CD8-positive, alpha-beta memory T cell (primary cell): ENCODE measurements at places on chromosomes 12 and 14. TPM values are rescaled to one million over a fixed set of nuclear protein-coding genes. Genes with fewer than 3 reads are reported as not detected.

- peak overlapping the region; percentile 28 for H3K27ac ChIP-seq
- no peak for DNase-seq
- H3K4me3 ChIP-seq, result peak overlapping the region; percentile 44
- H3K27me3 ChIP-seq, result no peaks in the 10 kb centered on the region
Observed at GRCh38 chr14:99252940-99253868, 18.8 kb downstream of the BCL11B start.

MAP3K9 gene
- total RNA-seq, result 4.7 TPM

- no peak for DNase-seq
- peak overlapping the region; percentile 49 for H3K27ac ChIP-seq
- no peaks in the 10 kb centered on the region for H3K27me3 ChIP-seq
- peak overlapping the region; percentile 31 for H3K4me3 ChIP-seq
Observed at GRCh38 chr14:101595887-101596721, 34.8 kb downstream of the DIO3 start.

ANO4 gene
- not detected for total RNA-seq

NABP2 gene
- total RNA-seq, result 104 TPM

- DNase-seq, result no peak
- H3K27ac ChIP-seq, result no peak overlapping the region
- no peaks in the 10 kb centered on the region for H3K36me3 ChIP-seq
- no peaks in the 10 kb centered on the region for H3K27me3 ChIP-seq
Observed at GRCh38 chr14:58705066-58705465, 67.3 kb downstream of the DACT1 start.

DNA sequence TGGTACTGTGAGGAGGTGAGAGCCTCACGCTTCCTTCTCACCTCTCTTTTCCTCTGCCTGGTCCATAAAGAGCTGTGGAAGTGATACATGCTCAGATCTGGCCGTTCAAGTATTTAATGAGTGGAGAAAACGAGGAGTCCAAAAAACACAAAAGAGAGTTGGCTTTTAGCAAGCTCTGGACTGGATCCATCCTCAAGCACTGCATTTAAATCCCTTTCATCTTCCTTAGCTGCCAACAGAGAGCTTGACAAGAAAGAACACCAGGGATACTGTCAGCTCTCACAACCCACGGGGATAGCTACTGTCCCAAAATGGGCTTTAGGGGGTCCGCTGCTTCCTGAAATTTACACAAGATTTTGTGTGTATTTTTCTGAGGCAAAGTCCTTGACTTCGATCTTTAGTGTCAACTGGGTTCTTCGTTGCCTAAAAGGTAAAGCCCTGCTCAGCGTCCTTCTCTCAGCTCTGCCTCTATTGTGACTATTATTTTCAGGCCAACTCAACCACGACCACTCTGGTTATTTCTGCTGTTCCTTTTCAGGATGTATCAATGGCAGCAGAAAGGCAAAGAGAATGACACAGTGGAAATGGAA is 120.9 kb downstream of the TMTC1 start:
- no peak overlapping the region for H3K4me3 ChIP-seq
- no peak overlapping the region for H3K27ac ChIP-seq
- H3K36me3 ChIP-seq, result no peaks in the 10 kb centered on the region
- no peaks in the 10 kb centered on the region for H3K27me3 ChIP-seq
- no peak for DNase-seq

DNA sequence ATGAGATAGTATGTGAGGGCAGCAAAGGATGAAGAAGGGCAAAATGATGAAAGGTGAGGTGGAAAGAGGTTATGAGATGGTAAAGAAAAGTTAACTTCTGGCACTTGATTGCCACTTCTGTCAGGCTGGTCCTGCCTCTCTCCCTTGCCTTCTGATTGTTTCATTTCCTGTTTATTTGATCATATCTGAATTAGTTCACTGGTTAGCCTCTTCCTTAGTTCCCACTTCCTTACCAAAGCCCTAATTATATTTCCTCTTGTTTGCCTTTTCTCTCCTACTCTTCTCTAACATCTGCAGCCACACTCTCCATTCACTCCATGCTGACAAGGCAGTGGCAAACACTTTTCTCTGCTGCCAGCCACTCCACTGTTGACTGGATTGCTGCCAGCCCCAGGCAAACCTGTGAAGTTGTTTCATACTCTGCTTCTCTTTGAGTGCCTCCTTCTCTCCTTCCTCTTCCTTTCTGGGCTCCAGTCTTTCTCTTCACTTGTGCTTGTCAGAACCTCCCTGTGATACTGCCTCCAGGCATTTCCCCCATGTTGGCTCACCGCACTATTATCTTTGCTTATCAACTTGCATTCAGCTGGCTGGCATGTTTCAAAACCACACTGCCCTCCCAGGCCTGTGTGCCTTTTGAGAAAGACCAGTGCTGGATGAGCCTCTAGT is 8.1 kb downstream of the PNP start:
- H3K4me1 ChIP-seq, result peaks cover 75% of the 10 kb centered on the region
- H3K27me3 ChIP-seq, result no peaks in the 10 kb centered on the region
- H3K36me3 ChIP-seq, result peaks cover 41% of the 10 kb centered on the region
- H3K27ac ChIP-seq, result peak overlapping the region; percentile 34

GRCh38 chr14:93971635-93972027 is 4.7 kb downstream of the ASB2 start:
- no peak for DNase-seq
- no peaks in the 10 kb centered on the region for H3K27me3 ChIP-seq
- H3K4me1 ChIP-seq, result peaks cover 26% of the 10 kb centered on the region
- peak overlapping the region; percentile 75 for H3K4me3 ChIP-seq
- no peaks in the 10 kb centered on the region for H3K36me3 ChIP-seq

- no peaks in the 10 kb centered on the region for H3K36me3 ChIP-seq
- H3K27me3 ChIP-seq, result no peaks in the 10 kb centered on the region
- no peak overlapping the region for H3K27ac ChIP-seq
Observed at GRCh38 chr14:80150301-80150700, 61.0 kb downstream of the DIO2 start.

RNASE7 gene
- not detected for total RNA-seq

KCNH5 gene
- not detected for total RNA-seq

- H3K4me1 ChIP-seq, result no peaks in the 10 kb centered on the region
- H3K36me3 ChIP-seq, result no peaks in the 10 kb centered on the region
- no peak overlapping the region for H3K4me3 ChIP-seq
- H3K27ac ChIP-seq, result no peak overlapping the region
Observed at GRCh38 chr12:115378291-115378690, 694.3 kb upstream of the TBX3 start.
